ENCODE measurements at places on chromosomes 1 and 21.

- DNase-seq, result no peak
Measured at GRCh38 chr1:98005326-98006010, 84.6 kb upstream of the DPYD start.

- no peak for DNase-seq
Measured at GRCh38 chr1:85628791-85629531, 48.4 kb downstream of the CCN1 start.

- DNase-seq, result no peak
Measured at GRCh38 chr1:230937371-230937770, 41.3 kb downstream of the TTC13 start.

- DNase-seq, result peak; percentile 75
Measured at GRCh38 chr1:211259638-211260126, 516 bp downstream of the RCOR3 start.

- DNase-seq, result peak; percentile 58
Measured at GRCh38 chr21:44865561-44866280, 7.8 kb downstream of the PTTG1IP start.

DNA sequence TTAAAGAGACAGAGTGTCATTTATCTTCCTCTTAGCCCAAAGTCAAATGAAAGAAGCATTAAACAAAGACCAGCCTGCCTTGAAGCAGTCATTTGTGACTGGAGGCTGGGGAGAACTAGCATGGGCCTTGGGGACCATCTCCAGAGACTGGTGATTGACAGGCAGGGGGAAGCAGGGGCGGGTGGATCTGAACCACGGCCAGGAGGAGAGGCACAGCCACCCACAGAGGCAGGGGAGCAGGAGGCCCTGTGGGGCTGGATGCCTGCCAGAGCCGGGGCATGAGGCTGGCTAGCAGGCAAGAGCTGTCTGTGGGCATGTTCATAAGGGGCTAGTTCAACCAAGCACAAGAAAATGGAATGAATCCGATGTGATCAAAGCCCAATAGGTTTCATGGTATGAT is 73.9 kb downstream of the PLXNA2 start:
- DNase-seq, result no peak

DNA sequence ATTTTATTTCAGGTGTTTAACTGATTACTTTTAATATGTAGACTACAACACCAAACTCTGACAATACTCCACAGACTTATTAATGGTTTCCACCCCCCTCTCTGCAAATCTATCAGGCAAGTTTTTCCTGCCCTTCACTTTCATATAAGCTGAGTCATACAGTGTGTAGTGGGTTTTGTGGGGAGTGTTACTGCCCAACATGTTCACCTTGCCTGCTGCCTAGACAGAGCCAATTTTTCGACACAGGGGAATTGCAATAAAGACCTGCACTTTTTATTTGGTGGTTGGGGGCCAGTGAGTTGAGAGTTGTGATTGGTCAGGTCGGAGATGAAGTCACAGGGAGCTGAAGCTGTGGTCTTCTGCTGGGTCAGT is 119.7 kb downstream of the PPIAL4G start:
- DNase-seq, result no peak

GRCh38 chr1:118021668-118022067 is 92.1 kb downstream of the WDR3 start:
- DNase-seq, result no peak

- DNase-seq, result no peak
Measured at GRCh38 chr21:43193651-43194302, 25.0 kb downstream of the CRYAA start.

DNA sequence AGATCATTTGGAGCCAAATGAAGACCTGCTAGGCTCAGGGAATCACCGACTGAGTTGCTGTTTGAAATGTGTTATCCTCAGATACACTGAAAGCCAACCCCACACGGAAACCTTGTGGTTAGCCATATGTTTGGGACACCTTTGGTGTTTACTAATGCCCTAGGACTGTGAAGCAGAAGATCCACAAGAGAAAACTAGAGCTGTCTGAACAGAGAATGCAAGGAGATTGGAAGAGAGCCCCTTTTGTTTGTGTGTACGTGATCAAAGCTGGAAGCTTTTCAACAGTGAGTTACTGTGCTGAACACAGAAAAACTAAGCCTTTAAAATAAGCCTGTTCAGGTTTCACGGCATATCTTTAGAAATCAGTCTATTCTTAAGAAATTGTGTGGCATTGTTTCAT is 908.2 kb upstream of the ADGRL2 start:
- DNase-seq, result no peak

DNA sequence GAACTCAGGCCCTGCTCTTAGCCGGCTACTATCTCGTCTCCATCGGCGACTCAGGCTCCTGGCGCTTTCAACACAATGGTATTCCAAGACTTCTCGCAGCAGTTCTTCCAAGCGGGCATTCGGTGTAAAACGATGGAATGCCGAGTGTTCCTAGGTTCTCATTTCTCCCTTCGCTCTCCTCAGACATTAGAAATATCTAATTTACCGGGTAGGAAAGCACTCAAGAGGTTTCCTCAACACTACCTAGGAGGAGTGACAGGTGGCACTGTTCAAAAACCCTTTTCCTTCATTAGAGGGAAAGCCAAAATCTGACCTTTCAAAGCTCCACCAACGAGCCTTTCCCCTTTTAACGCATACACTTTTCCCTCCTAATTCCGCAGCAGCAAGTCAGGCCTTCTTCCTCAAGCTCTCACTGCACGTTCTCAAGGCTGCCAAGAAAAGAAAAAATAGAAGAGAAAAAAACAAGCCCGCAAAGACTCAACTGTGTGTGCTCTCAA is 601 bp downstream of the UBE2G2 start:
- peak; percentile 42 for DNase-seq

DNA sequence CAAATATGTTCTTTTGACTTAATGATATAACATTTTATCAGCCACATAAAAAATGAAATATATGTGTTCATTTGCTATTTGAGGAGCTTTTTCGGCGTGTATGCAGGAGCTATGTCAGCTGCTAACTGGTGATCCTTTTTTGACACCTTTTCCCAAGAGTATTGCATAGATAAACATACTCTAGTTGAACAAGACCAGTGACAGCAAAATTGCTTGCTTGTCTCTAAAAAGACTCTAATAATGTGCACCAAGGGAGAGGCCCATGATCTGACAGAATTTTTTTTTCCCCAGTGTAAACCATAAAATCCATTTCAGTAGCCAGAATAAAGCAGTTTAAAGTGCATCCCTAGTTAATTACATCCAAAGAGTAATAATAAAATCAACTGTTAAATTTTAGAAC is 103.6 kb upstream of the BARHL2 start:
- no peak for DNase-seq

GRCh38 chr21:43703035-43703880 is 15.7 kb upstream of the PDXK start:
- DNase-seq, result peak; percentile 46

DNA sequence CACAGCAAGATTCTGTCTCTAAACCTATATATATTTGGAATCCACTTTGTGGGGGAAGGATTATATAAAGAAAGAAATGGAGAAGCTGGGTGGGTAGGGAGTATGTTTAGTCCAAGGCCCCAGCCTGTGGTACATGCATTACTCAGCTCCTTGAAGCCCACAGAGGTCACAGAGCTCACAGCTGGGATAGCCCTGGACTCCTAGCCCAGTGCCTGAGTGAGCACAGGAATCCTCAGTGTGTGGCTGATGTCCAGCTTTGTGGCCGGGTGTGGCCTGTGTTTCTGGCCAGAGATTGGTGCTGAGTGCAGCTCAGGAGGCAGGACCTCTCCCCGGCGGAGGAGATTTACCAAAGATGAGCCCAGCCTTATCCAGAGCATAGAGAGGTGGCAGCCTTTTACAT is 7.6 kb downstream of the CAPN9 start:
- no peak for DNase-seq

GRCh38 chr1:88401313-88401712 is 282.8 kb upstream of the PKN2 start:
- DNase-seq, result no peak

GRCh38 chr1:167342846-167343245 is 122.2 kb downstream of the POU2F1 start:
- DNase-seq, result no peak

- DNase-seq, result no peak
Measured at GRCh38 chr1:153525088-153525728, 10.6 kb downstream of the S100A6 start.

- no peak for DNase-seq
Measured at GRCh38 chr1:32536764-32537163, 2.5 kb upstream of the ZBTB8A start.

GRCh38 chr1:94061513-94062443 is 59.2 kb downstream of the ABCA4 start:
- peak; percentile 19 for DNase-seq

DNA sequence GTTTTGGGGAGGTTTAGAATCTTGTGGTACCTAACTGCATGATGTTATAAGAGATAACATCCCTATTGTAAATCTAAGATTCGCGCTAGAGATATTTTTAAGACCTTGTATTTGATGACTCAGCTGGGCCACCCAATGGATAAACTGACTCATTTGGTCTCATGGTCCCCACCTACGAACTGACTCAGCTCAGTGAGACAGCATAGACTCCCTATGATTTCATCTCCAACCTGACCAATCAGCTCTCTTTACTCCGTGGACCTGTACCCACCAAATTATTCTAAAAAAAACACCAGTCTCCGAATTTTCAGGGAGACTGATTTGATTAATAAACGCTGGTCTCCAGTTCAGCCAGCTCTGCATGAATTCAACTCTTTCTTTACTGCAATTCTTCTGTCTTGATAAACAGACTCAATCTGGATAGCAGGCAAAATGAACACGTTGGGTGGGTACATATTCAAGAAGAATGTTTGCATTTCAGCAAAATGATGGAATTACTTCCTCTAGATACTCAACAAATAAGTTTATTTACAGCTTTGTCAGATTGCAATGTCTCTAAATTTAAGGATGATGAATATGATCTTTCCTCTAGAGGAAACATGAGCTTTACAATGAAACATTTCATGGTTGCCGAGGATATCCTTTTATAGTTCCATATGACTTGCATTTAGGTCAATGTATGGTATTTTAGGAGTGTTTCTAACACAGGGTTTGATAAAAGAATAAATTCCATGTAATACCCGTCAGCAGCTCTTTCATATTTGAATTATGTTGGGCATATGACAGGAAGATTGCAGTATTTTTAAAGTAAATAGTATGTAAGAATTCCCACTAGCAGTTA is 516.6 kb upstream of the RGS18 start:
- DNase-seq, result no peak

GRCh38 chr1:41689558-41689981 is 205.1 kb upstream of the EDN2 start:
- no peak for DNase-seq

- no peak for DNase-seq
Measured at GRCh38 chr1:17890815-17891191, 135.7 kb downstream of the ACTL8 start.
